Activated CD4-positive, alpha-beta T cell treated with anti-CD3 and anti-CD28 coated beads for 36 hours (primary cell): ENCODE measurements at places on chromosomes 13 and 19.

DNA sequence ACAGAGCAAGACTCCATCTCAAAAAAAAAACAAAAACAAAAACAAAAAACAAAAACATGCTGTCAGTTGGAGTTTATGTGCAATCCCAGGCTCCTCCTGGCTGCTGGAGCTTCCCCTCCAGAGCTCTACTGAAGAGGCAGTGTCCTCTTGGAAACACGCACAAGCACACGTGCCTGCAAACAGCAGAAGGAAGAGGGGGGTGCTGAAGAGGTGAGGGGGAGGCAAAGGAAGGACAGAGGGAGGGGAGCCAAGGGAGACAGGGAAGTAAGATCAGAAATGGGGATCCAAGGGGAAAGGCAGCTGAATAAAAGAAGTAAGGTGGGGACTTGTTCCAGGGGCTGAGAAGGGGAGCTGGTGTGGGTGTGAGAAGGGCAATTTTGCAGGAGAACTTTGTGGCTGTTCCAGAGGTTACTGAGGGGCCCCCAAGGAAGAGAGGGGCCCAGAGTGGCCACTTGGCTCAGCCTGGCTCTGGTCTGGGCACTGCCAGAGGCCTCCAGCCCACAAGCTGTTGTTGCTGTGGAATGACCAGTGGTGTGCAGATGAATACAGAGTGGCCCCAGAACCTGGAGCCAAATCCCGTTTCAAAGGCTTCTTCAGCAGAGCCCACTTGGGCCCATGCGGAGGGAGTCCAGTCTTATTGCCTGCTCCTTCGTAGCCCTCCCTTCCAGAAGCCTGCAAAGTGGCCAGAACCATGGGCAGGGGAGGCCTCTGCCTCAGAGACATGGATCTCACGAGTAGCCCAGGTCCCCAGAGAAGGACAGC lies 34.4 kb downstream of the LYL1 start:
- H3K36me3 ChIP-seq = no peaks in the 10 kb centered on the region
- no peaks in the 10 kb centered on the region for H3K4me1 ChIP-seq
- no peaks in the 10 kb centered on the region for H3K27me3 ChIP-seq

DNA sequence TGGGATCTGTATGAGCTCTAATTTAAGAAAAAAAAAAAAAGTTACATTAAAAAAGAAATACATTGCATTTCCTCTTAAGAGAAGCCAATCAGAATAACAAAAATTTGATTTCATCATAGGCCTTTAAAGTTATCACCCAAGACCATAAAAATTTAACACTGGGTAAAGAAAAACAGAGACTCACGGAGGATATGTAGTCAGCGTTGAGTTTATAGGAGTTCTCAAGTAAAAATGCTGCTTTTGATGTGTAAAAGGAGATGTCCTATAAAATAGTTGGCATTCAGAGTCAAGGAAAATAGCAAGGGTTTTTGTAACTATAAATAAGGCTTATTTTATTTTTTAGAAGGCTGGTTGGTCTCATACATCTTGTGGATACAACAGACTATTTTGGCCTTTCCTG lies 191.1 kb downstream of the EFNB2 start:
- H3K36me3 ChIP-seq = no peaks in the 10 kb centered on the region
- H3K4me1 ChIP-seq = no peaks in the 10 kb centered on the region
- no peak overlapping the region for H3K27ac ChIP-seq

GRCh38 chr13:93539914-93540313 lies 313.3 kb downstream of the GPC6 start:
- H3K4me1 ChIP-seq = no peaks in the 10 kb centered on the region
- H3K36me3 ChIP-seq = no peaks in the 10 kb centered on the region
- no peaks in the 10 kb centered on the region for H3K27me3 ChIP-seq
- H3K4me3 ChIP-seq = no peak overlapping the region
- no peak overlapping the region for H3K27ac ChIP-seq
- DNase-seq = no peak

- peaks cover 34% of the 10 kb centered on the region for H3K4me1 ChIP-seq
- peaks cover 79% of the 10 kb centered on the region for H3K36me3 ChIP-seq
- H3K27me3 ChIP-seq = no peaks in the 10 kb centered on the region
- H3K27ac ChIP-seq = no peak overlapping the region
- no peak for DNase-seq
- no peak overlapping the region for H3K4me3 ChIP-seq
Measured at GRCh38 chr19:16089010-16089846, 12.9 kb downstream of the TPM4 start.

DNA sequence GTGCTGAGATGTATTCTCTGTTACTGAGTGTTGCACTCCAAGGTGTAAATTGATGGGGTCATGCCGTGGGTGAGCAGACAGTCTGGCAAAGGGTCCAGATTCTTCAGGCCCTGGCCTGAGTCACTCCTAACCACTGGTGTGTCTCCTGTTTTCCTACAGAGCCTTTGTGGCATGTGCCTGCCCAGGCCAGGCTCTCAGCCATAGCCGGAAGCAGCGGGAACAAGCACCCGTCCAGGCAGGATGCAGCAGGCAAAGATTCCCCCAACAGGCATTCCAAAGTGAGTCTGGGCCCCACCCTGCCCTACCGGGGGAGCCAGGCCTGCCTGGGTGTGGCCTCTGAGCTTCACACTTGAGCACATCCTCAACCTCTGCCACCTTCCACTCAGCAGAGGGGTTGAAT lies 61.9 kb downstream of the DPF1 start:
- peaks cover 38% of the 10 kb centered on the region for H3K36me3 ChIP-seq
- no peaks in the 10 kb centered on the region for H3K27me3 ChIP-seq
- DNase-seq = no peak
- no peak overlapping the region for H3K27ac ChIP-seq

GRCh38 chr13:47461816-47462215 lies 539.3 kb downstream of the SUCLA2 start:
- H3K27ac ChIP-seq = no peak overlapping the region
- H3K4me1 ChIP-seq = no peaks in the 10 kb centered on the region
- peaks cover 2% of the 10 kb centered on the region for H3K27me3 ChIP-seq
- H3K36me3 ChIP-seq = no peaks in the 10 kb centered on the region
- no peak for DNase-seq

DNA sequence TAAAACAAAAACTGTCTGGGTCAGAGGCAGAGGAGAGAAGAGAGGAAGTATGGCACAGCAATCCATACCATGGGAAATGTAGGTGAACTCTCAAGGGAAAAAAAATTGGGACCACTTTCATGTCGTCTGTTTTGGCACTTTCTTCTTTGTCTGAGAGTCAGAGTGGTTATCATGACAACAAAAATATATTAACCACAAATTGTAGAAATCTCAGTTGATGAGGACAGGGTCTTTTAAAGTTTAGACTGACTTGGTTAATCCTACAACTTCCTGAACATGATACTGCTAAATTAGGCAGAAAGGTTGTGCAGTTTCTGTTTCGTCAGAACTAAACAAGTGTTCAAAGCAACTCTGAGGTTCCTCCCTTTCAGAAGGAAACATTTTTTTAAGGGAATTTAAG lies 15.2 kb downstream of the KLF5 start:
- DNase-seq = no peak
- no peak overlapping the region for H3K4me3 ChIP-seq
- no peaks in the 10 kb centered on the region for H3K27me3 ChIP-seq
- H3K36me3 ChIP-seq = peaks cover 4% of the 10 kb centered on the region

DNA sequence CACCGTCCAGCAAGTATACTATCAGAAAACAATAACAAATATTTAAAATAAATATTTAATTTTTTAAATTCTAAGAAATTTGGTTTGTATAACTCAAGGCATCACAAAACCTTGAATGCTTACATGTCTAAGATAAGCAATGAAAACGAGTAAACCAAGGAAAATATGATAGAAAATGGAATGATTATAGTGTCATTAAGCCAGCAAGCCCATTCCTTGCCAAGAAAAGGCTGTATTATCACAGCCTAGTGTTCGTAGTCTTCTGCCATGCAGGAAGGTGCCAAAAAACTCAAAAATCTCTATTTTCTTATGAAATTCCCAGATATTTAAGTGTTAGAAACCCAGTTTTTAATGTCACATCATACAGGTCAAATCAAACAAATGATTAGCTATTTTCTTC lies 136.4 kb downstream of the STOML3 start:
- no peak overlapping the region for H3K4me3 ChIP-seq
- H3K27me3 ChIP-seq = peaks cover 8% of the 10 kb centered on the region
- H3K27ac ChIP-seq = no peak overlapping the region
- DNase-seq = no peak
- peaks cover 2% of the 10 kb centered on the region for H3K4me1 ChIP-seq

DNA sequence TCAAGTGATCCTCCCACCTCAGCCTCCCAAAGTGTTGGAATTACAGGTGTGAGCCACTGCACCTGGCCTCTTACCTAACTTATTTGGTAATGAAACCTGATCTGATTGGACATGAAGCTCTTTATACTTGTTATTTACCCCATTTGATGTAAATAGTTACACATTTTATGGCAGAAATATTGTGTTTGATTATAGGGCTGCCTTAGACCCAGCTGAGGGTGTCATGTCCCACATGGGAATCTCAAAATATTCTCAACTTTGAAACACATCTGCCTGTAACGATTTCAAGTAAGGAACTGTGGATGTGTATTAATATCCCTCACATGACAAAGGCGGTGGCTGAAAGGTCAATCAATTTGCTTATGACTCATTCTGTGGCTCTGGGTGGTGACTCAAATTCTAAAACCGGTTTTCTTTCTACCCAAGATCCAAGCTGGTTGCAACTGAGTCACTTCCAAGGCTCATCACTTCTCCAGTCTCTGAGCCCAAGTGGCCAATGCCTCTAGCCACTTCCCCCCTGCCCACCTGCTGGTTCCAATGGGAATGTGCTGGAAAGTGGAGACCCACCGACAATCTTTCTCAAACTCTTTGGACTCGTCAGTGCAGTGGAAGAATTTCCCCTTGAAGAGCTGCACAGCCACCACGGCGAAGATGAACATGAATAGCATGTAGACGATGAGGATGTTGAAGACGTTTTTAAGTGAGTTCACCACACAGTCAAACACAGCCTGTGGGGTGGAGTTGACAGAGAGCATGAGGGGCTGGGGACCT lies 110.9 kb downstream of the IER2 start:
- peak overlapping the region; percentile 85 for H3K27ac ChIP-seq
- peaks cover 25% of the 10 kb centered on the region for H3K27me3 ChIP-seq
- no peak overlapping the region for H3K4me3 ChIP-seq
- H3K36me3 ChIP-seq = no peaks in the 10 kb centered on the region
- peak; percentile 56 for DNase-seq

- peaks cover 12% of the 10 kb centered on the region for H3K36me3 ChIP-seq
- H3K4me3 ChIP-seq = peak overlapping the region; percentile 85
- H3K4me1 ChIP-seq = peaks cover 16% of the 10 kb centered on the region
Measured at GRCh38 chr19:40576151-40576584, 505 bp upstream of the SHKBP1 start.

- H3K27ac ChIP-seq = no peak overlapping the region
- peaks cover 4% of the 10 kb centered on the region for H3K4me1 ChIP-seq
- no peaks in the 10 kb centered on the region for H3K36me3 ChIP-seq
- H3K27me3 ChIP-seq = peaks cover 18% of the 10 kb centered on the region
- no peak overlapping the region for H3K4me3 ChIP-seq
Measured at GRCh38 chr13:111042661-111043226, 72.4 kb upstream of the ARHGEF7 start.

- peak; percentile 21 for DNase-seq
- no peak overlapping the region for H3K27ac ChIP-seq
- no peaks in the 10 kb centered on the region for H3K36me3 ChIP-seq
- H3K27me3 ChIP-seq = peaks cover 33% of the 10 kb centered on the region
Measured at GRCh38 chr13:97116754-97117153, 105.4 kb upstream of the MBNL2 start.

DNA sequence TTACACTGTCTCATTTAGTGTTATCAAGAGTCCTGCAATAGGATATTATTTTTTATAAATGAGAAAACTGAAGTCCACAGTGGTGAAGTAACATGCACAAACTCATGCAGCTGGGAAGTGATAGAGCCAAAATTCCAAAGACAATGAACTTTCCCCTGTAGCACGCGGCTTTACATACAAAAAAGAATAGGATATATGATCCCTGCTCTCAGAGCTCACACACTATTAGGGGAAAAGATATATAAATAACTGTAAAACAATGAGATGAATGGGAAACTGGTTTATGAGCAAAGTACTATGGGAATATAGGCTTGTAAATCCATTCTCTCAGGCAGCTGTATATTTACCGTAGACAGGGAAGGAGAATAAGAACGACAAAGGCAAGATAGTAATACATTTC lies 39.7 kb downstream of the THSD1 start:
- no peak overlapping the region for H3K27ac ChIP-seq
- H3K4me1 ChIP-seq = no peaks in the 10 kb centered on the region
- no peaks in the 10 kb centered on the region for H3K36me3 ChIP-seq
- H3K27me3 ChIP-seq = peaks cover 3% of the 10 kb centered on the region
- H3K4me3 ChIP-seq = no peak overlapping the region
- no peak for DNase-seq

GRCh38 chr19:51799034-51799773 lies 4.2 kb downstream of the FPR3 start:
- H3K27me3 ChIP-seq = peaks cover 18% of the 10 kb centered on the region
- no peak overlapping the region for H3K27ac ChIP-seq
- H3K4me3 ChIP-seq = no peak overlapping the region
- DNase-seq = no peak

GRCh38 chr19:12946731-12947496 lies 1.3 kb downstream of the RAD23A start:
- H3K27ac ChIP-seq = peak overlapping the region; percentile 93
- peaks cover 48% of the 10 kb centered on the region for H3K4me1 ChIP-seq
- peak overlapping the region; percentile 88 for H3K4me3 ChIP-seq

DNA sequence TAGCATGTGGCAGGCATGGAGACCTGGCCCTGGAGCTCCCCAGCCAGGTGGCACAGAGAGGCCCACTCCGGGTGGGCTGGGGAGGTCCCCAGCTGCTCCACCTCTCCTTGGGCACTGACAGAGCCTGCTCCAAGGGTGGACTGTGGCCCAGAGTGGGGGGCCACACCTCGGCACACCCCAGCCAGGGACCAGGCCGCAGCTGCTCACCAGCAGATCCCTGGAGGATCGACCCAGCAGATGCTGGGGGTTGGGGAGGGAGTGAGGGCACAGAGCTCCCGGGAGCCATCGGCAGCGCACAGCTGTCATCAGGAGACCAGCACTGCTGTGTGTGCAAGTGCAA lies 72.0 kb upstream of the KCTD15 start:
- no peaks in the 10 kb centered on the region for H3K4me1 ChIP-seq
- peaks cover 19% of the 10 kb centered on the region for H3K27me3 ChIP-seq
- H3K4me3 ChIP-seq = no peak overlapping the region
- DNase-seq = no peak

- H3K27me3 ChIP-seq = no peaks in the 10 kb centered on the region
- H3K4me3 ChIP-seq = no peak overlapping the region
- H3K27ac ChIP-seq = no peak overlapping the region
- DNase-seq = no peak
- H3K4me1 ChIP-seq = no peaks in the 10 kb centered on the region
Measured at GRCh38 chr13:82330499-82330898, 1551.8 kb downstream of the SLITRK1 start.

GRCh38 chr19:35908973-35909683 lies 1.0 kb upstream of the TYROBP start:
- H3K27me3 ChIP-seq = no peaks in the 10 kb centered on the region
- DNase-seq = no peak
- no peak overlapping the region for H3K4me3 ChIP-seq
- peak overlapping the region; percentile 18 for H3K27ac ChIP-seq
- H3K4me1 ChIP-seq = peaks cover 38% of the 10 kb centered on the region

- peak within 1 kb of the TSS; percentile 62 for H3K4me3 ChIP-seq
- peaks cover 16% of the 10 kb centered on the region for H3K27me3 ChIP-seq
- no peak within 1 kb of the TSS for H3K27ac ChIP-seq
- H3K4me1 ChIP-seq = peaks cover 23% of the 10 kb centered on the region
- peaks cover 28% of the 10 kb centered on the region for H3K36me3 ChIP-seq
Measured at GRCh38 chr19:49689133-49690078, at the start of gene ADM5. Gene ADM5, plus strand, starts transcription at chr19:49689594. Its CDS starts 244 bp downstream, at chr19:49689838.

GRCh38 chr19:17346109-17346671 lies 8.8 kb downstream of the GTPBP3 start:
- H3K27ac ChIP-seq = no peak overlapping the region
- H3K36me3 ChIP-seq = peaks cover 7% of the 10 kb centered on the region
- peaks cover 4% of the 10 kb centered on the region for H3K4me1 ChIP-seq
- peak; percentile 90 for DNase-seq
